ENCODE measurements at places on chromosomes 6 and 20.
A peak's percentile ranks its signal among the peaks of the same experiment; 100 is the strongest.

DNA sequence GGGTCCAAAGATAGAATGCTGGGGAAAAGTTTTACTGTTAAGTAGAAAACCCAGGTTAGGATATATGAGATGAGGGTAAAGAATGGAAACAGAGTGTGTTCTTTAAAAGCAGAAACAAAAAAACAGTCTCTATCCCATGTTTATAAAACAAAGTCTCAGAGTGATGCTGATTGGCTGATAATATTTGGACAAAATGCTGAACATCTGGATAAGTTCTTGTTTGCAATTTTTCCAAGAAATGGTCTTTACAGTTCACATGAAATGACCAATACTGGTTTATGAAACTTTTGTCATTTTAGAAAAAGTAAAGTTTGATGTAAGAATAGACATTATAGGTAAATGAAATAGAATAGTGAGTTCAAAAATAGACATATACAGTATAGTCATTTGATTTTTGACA, 96.2 kb upstream of the EYS start:
- no peak for DNase-seq

- DNase-seq: no peak
Observed at GRCh38 chr6:111890988-111891387, 17.7 kb upstream of the FYN start.

- no peak for DNase-seq
Observed at GRCh38 chr20:14522595-14522994, 185.2 kb upstream of the FLRT3 start.

DNA sequence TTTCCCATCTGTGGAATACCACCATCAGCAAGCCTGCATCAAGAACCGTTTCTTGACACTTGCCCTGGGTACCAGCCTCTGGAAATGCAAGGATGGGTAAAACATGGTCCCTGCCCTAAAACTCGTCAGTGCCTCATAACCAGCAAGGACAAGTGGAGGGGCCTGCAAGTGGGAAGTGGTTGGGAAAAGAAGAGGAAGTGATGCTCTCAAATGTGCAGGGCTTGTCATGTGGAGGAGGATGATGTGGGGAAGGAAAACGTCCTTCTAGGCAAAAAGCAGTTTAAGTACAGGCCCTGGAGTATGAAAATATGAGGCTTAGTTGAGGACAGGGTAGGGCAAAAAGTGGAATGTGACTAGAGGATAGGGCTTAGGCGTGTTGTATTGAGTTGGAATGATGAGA, 19.0 kb downstream of the RREB1 start:
- no peak for DNase-seq

DNA sequence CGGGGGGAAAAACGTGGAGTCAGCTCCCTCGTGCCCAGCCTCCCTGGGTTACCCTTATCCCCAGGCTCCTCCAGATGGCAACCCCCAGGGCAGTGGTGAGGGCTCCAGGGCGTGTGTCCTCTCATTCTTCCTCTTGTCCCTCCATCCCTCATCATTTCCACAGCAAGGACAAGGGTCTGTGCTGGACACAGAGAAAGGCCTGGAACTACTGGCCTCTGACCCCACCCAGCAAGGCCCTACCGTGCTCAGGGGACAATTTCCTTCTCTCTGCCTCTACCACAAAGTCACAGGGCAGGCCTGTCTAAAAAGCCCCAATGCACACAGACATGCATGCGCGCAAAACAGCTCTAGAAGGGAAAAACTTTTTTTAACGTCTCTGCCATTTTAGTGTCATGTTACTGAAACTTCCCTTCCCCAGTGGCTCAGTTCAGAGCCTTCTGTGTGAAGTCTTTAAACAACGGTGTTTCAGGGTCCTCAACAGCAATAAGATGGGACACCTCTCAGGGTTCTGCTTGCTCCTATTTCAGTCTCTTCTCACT, 1.1 kb upstream of the SLC35B2 start:
- no peak for DNase-seq

GRCh38 chr20:5545455-5545854, 204.7 kb upstream of the SHLD1 start:
- no peak for DNase-seq

- no peak for DNase-seq
Observed at GRCh38 chr6:3468585-3468984, 11.7 kb upstream of the SLC22A23 start.

DNA sequence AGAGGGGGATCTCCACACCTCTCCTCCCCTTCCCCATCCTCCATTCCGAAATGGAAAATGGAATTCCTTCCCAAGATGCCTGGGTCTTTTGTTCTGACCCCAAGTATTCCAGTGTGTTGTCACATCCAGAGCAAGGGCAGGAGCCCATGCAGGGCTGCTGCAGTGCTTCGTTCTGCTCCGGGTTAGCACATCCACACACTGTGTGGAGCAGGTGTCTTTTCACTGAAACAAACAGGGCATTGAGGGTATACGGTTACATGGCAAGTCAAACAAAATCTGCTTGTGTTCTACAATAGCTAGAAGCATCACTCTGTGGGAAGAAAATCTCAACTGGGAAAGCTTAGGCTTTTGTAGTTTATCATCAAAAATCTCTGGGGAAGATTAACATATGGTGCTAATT, 56.9 kb downstream of the LYRM2 start:
- DNase-seq: no peak

DNA sequence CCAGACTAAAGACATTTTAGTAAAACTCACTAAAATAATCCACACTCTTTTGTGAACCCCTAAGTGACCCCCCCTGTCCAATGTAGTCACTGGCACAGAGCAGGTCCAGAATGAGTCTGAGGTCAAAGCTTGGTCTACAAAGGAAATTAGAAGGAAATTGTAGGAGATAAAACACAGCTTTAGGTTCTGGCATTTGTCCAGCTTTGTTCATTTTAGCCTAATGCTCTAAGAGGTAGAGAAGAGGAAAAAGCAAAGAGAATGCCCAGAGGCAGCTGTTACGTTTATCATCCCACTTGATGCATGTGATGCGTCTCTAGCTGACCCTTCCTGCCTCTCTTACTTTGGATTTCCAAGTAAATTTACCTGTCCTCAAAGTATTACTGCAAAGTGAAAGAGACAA, 62.5 kb downstream of the CNKSR3 start:
- DNase-seq: no peak

- DNase-seq: no peak
Observed at GRCh38 chr6:73558624-73559398, 38.0 kb upstream of the EEF1A1 start.

- no peak for DNase-seq
Observed at GRCh38 chr20:20668639-20669038, 43.8 kb downstream of the RALGAPA2 start.

GRCh38 chr6:100152201-100152600, 158.2 kb upstream of the MCHR2 start:
- DNase-seq: no peak

GRCh38 chr20:17655865-17656479, 26.1 kb downstream of the RRBP1 start:
- DNase-seq: no peak

DNA sequence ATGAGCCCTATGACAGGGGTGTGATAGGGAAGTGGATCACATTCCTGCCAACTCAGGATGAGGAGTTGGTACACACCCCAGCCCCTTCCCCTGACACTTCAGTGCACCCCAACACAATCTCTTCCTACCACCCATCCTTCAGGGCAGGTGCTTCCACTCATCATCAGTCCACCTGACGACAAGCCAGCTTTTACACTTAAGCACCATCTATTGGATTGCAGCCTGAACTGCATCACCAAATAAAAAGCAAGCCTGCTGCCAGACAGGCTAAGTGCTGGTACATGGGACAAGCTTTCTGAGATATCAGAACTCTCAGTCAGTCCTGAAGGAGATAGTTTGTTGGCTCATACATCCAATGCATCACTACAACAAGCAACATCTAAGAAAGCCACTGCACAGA, 69.0 kb upstream of the TMEM200A start:
- DNase-seq: no peak

DNA sequence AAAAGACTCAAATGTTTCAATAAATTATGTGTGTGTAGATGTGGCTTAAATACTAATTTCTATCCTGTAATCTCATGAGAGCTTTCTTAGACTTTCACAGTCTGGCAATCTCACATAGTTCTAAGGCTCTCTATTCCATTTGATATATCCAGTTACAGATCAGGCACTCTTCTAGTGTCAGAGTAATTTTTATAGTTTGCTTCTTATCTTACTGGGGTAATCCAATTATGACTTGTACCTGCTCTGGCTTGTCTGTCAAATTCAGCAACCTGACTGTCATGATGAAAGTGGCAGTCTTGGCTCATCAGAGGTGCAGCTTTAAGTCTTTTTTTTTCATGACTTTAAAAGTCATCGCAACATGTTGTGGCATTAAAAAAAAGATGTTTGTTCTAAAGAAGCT, 513.2 kb upstream of the MAN1A1 start:
- DNase-seq: no peak

DNA sequence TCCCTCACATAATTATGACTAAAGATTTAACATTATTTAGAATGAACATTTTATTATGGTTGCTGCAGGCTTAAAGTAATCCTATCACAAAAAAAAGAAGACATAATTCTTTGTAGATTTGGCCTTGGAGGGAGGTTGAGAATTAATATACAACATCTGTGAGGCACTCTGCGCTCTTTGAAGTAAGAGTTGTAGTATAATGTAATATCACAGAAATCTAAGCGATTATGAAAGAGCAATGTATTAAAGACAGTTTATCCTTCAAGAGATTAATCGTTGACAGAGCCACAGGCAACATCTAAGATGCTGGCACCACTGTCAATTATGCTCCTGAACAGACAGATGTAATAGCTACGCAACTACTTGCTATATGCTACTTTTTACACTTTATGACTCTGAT, 946.8 kb downstream of the GRIK2 start:
- no peak for DNase-seq

DNA sequence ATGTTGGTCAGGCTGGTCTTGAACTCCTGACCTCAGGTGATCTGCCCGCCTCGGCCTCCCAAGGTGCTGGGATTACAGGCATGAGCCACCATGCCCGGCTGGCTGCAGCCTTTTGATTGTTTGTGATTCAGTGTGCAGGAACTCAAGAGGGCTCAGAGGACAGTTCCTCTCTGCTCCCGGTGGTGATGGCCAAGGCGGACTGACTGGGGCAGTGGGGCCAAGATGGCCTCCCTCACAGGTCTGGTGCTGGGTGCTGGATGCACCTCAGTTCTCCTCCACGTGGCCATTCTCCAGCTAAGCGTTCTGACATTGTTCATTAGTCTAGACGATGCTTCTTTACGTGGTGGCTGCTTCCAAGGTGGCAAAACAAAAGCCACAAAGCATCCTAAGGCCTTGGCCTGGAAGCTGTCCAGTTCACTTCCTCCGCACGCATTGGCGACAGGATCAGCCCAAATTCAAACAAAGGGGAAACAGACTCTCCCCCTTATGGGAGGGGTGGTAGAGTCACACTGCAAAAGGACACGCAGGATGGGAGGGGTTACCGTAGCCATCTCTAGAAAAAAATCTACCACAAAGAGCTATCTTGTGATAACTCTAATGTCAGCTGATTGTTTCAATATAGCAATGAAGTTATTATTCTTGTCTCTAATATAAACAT, 146.9 kb downstream of the FOXC1 start:
- DNase-seq: no peak

GRCh38 chr20:52305024-52305645, 113.6 kb upstream of the ZFP64 start:
- no peak for DNase-seq

- DNase-seq: no peak
Observed at GRCh38 chr6:160437154-160437553, 89.0 kb downstream of the SLC22A3 start.

DNA sequence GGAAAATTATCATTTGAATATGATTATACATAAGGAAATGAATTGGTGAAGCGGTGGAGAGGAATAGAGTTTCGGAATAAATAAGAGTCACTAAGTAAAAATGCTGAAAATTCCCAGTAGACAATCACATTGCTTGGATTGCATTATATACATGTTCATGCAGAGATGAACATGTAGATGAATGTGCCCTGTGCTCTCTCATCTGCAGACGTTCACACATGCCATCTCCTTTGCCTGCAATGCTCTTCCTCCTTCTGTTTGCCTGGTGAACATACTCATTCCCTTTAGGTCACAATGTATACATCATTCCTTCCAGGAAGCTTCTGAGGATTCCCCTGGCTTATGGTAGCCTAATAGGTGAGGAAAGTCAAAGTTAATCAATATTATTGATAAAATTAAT, 17.9 kb downstream of the DCDC2 start:
- no peak for DNase-seq

DNA sequence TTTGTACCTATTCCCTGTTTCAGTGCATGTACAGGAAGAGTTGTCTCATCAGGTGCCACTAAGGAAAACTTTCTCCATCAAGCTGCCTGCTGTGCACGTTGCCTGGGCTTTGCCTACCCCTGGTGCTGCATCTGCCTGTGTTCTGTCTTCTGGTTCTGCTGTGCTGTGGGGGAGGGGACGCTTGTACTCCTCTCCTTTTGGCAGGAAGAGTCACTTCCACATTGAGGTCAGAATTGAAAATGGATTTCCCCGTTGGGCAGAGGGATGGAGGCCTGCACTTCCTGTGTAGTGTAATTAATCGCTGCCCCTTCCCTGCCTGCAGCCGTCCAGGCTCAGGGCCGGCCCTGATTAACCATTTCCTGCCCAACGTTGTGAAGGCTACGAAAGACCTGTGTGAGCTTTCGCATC, 153.3 kb downstream of the SCML4 start:
- peak; percentile 8 for DNase-seq

Data from T-cell (primary cell).